H7 (cell line): ENCODE measurements at places on chromosomes 5 and 9.
A peak's percentile ranks its signal among the peaks of the same experiment; 100 is the strongest.

DNA sequence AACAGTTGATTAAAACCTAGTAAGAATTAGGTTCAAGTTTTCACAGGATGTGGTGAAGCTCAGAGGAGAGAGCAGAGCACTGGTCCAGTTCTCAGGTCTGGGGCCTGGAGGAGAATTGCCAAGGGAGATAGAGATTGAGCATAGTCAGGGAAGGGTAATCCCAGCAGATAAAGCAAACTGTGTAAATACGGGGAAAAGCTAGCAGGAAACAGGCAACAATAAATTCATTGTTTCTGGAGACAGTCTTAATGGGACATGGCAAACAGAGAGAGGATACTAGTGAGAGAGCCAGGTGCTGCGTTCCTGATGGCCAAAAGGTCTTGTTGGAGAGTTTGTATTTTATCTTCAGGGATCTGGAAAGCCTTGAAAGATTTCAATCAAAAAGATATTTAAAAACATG, 333.0 kb downstream of the PDE4D start:
- no peak for DNase-seq

- peak; percentile 71 for DNase-seq
Observed at GRCh38 chr9:83583151-83584014, 39.6 kb upstream of the IDNK start.

DNA sequence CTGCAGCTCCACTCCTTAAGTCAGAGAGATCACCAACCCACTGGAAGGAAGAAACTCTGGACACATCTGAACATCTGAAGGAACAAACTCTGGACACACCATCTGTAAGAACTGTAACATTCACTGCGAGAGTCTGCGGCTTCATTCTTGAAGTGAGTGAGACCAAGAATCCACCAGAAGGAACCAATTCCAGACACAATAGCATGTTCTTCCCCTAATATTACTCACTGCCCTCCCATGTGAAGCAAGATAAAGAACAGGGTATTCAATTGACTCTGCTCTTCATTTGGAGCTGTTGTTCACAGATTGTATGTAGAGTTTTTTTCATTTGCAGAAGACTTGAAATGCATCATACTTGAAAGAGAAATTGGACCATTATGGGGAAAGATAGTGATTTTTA, 10.8 kb downstream of the SAXO1 start:
- no peak for DNase-seq

- no peak for DNase-seq
Observed at GRCh38 chr9:128643519-128644300, 12.9 kb downstream of the DYNC2I2 start.

- DNase-seq: no peak
Observed at GRCh38 chr5:79330071-79330470, 94.1 kb downstream of the JMY start.
